ENCODE measurements at places on chromosomes 16 and 17.

DNA sequence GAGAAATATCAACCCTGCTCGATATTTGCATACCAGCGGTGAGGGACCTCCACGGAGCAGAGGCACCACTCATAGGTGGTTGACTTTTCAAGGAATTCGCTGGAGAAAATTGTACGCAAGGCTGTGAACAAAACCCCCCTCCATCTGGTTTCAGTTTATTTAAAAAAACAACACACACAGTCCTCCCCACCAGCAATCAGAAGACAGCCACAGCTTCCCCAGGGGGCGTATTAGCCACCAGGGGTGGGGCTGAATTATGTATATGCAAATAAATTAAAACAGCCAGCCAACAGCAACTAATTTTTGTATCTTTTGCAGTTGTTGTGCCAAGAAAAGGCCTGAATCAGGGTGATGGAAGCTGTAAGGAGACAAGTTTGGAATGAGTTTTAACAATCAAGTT lies 5.9 kb upstream of the HSD11B2 start:
- DNase-seq = no peak

- DNase-seq = no peak
These were observed 4.9 kb upstream of the AATK start for GRCh38 chr17:81170727-81171494.

DNA sequence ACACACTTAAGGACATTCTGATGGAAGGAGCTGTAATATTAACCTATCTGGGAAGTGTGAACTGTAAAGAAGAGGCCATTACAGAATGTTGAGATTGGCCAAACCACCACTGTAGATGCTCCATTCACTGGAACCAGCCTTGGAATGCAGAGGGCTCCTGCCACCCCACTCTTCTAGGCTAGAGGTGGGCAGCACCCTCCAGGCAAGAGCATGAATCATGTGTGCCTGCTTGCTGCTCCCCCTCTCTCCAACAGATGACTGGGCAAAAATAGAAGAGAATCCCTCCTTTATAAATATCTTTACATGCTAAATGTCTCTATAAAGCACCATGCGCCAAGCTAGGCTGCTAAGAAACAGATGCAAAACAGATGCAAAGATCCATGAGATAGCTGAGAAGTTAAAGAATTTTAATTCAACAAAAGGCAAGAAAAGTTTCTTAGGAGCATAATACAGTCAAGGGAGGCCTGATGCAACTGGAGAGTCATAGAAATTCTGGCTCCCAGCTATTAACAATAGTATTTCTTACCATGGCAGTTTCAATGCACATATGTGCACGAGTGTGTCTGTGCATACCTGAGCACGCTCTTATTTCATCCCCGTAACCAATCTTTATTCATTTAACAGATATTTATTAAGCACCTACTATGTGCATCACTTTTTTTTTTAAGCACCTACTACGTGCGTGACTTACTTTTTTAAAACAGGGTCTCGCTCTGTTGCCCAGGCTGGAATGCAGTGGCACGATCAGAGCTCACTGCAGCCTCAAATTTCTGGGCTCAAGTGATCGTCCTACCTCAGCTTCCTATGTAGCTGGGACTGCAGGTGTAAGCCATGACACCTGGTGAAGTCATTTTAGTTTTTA lies 53.6 kb downstream of the GRIN2A start:
- no peak for DNase-seq

- no peak for DNase-seq
These were observed 671.7 kb downstream of the CDH11 start for GRCh38 chr16:64450177-64450576.

- DNase-seq = no peak
These were observed 47.3 kb downstream of the CCDC42 start for GRCh38 chr17:8697323-8697741.

- no peak for DNase-seq
These were observed 39.3 kb downstream of the TADA2A start for GRCh38 chr17:37446027-37446426.

DNA sequence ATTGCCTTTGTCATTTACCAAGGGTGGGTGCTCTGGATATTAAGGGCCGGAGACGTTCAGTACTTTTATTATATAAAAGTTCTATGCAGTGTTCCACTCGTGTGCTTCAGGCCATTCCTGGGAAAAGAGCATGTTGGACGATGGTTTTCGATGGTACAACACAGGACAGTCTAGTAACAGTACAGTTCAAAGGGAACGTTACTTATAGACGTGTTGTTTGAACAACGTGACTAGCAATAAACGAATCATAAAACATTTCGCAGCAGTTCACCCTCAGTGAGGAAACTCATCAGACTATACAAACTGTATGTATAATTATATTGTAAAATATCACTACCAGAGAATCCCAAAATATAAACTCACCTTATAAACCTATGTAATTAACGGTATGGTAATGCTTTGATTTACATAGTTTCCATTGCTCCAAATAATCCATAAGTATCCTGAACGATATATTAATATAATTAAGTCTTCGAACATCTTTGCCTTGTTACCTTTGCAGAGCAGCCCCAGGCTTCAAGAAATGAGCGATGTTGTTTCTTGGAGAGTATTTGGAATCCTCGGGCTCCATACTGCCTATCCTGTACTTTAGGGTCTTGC lies 589 bp downstream of the NMT1 start:
- DNase-seq = no peak

DNA sequence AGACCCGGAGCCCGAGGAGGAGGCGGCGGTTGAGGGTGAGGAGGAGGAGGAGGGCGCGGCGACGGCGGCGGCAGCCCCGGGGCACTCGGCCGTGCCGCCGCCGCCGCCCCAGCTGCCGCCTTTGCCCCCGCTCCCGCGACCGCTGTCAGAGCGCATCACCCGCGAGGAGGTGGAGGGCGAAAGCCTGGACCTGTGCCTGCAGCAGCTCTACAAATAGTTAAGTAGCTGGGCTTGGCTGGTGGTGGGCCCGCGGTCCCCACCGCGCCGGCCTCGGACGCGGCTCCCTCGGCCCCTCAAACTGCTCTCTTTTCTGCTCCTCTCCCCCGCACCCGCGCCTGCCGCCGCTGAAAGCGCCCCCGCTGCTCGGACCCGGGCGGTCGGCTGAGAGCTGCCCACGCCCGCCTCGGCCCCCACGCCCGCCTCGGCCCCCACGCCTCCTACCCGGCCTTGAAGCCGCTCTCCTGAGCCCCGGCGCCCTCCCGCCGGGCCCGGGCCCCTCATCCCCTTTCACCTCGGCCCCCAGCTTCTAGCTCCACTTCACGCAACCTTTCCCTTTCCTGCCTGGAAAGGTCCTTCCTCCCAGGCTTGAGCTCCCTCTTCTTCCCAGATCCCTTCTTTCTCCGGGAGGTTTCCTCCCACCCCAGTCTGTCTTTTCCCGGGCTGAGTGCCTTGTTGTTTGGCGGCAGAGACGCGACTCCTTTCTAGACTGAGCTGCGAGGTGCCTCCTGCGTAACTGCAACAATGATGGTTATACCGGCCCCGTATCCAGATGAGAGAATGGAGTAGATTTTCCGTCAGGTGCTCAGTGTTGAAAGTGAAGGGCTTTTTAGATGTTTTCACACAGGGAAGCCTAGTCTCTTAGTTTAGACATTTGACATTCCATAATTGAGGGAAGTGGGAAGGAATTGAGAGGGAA lies 850 bp downstream of the PPM1E start:
- peak; percentile 32 for DNase-seq

GRCh38 chr17:39084558-39084957 lies 66.9 kb downstream of the PLXDC1 start:
- DNase-seq = no peak

- DNase-seq = no peak
These were observed 7.9 kb upstream of the RNF222 start for GRCh38 chr17:8405499-8406016.

DNA sequence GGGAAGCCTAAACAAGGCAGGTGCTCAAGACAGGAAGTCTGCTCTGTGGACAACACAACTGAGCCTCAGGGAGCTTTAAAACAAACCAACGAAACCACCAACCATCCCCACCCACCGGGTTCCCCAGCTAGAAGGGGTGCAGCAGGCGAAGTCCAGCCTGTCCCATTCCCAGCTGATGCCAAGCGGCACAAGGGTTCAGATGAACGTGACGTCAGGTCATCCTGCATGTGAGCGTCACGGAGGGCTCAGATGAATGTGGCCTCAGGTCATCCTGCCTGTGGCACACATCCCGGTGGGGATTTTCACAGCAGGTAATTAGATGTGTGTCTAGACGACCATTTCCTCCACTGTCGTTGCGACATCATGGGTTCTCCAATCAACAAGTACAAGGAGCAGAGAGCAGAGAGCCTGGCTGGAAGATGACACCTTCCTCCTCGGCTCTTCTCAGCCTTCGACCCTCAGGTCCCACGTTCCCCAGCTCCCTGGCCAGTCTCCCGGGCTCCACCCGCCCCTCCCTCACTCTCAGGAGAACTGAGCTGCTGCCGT lies 246.5 kb downstream of the FOXL1 start:
- no peak for DNase-seq

DNA sequence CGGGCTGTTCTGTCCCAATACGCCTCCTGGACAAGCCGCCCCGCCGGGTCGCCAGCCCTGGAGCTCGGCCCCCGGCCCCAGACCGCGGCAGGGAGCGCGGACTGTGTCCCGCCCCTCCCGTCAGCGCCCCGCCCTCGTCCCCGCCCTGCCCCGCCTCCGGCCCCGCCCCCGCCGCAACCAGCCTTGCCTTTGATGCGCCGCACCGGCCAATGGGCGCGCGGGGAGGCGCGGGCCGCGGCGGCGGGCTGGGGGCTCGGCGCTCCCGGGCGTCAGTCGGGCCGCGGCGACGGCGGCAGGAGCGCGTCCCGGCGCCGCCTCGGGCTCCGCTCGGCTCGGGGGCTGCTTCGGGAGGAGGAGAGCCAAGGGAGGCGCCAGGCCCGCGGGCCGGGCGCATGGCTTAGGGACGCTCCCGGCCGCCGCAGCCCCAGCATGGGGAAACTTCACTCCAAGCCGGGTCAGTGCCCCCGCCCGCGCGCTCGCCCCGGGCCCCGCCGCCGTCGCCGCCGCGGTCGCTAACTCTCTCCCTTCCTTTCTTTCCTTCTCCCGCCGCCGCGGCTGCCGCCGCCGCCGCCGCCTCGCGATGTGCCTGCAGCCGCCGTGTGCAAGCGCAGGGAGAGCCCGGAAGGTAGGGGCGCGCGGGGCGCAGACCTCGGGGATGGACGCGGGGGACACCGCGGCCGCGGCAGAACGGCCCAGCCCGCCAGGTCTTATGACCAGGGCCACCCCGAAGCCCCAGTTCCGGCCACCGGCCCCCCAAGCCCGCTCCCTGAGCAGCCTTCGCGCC lies at the start of gene NKD1:
Gene NKD1 (plus strand): TSS at position 272 of the 784 bp plus-strand sequence. CDS start 158 bp downstream, at position 430.
- peak; percentile 73 for DNase-seq

DNA sequence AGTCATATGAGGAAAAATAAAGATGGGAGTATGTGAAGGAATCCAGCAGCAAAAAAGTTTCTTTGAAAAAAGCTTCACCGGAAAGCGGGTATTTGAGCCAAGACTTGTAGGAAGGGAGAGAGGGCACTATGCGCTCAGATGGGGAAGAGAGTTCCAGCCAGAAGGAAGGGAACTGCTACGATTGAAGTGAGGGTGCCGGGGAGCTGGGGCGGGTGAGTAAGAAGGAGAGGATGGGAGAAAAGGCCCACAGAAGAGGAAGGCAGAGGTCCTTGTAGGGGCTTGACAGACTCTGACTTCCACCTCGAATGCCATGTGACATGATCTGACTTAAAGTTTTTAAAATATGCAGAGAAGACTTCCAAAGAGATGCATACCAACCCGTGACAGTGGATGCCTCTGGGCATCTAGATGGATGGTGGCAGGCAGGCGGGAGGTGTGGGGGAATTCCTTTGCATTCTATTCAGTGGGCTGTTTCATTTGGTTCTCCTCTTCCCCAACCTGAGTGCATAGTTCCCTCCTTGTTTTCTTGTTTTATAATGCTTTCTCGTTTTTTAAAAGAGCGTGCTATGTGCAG lies 44.9 kb downstream of the CDRT4 start:
- no peak for DNase-seq

DNA sequence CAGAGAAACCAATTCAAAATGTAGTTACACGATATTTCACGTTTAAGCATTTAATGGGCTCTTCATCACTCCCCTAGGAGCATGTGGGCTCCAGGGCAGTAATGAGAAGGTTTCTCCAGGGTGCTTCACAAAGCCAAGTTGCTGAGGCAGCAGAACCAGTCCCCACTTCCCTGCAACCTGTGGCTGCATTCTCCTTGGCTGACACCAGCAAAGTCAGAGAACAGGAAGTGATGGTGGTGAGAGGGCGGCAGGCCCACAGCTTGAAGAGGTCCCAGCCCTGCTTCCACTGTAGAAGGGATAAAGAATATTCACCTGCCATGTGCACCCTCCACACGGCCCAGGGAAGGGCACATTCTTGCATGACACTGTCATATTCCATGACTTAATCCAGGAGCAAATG lies 133.2 kb downstream of the CBLN1 start:
- no peak for DNase-seq

DNA sequence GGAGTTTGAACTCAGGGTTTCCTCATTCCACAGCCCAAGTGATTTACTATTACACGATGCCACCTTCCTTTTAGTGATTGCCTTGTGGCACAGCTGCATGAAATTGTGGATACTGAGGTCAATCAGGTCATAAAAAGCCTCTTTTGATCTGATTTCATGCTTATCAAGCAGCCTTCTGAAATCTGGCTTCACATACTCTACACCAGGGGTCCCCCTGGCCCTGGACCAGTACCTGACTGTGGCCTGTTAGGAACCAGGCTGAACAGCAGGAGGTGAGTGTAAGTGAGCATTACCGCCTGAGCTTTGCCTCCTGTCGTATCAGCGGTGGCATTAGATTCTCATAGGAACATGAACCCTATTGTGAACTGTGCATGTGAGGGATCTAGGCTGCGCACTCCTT lies 13.8 kb downstream of the SLFN5 start:
- DNase-seq = no peak

DNA sequence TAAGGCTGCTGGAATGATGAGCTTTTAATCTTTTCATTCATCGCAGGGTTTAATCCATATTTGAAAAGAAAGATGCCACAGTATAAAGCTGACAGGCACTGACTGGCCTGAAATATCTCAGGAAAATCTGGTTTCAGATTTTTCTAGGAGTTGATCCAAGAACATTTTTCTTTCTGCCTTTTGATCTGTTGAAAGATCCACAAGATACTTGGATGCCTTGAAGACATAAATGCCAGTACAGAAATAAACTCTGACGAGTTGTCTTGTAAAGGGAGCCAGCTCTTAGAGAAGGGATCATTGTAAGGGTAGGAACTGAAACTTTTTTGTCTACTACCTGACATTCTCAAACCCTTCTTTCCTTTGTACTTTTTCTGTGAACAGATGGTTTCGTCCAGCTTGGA lies 25.4 kb upstream of the KRT20 start:
- no peak for DNase-seq

- DNase-seq = no peak
These were observed 26.6 kb upstream of the OR1F1 start for GRCh38 chr16:3161235-3162018.

DNA sequence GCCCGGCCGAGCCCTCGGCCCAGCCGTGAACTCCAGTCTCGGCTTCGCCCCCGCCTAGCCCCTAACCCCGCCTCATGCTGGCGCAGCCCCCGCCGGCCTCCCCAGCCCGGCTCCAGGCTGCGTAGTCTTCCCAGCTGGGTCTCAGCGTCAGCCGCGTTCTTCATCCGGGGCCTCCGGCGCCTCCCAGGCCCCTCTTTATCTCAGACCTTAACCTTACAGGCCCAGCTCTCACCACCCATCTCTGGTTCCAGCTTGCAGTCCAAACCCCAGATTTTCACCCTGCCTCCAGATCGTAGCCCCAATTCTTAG lies at the start of gene PROCA1:
Gene PROCA1 (minus strand): TSS at position 166 of the 309 bp plus-strand sequence. CDS start 228 bp downstream, outside the sequence.
- DNase-seq = no peak

All from neural crest cell (in vitro differentiated cells).